Retinal pigment epithelial cell (primary cell): ENCODE measurements at places on chromosomes 4 and X.
A peak's percentile ranks its signal among the peaks of the same experiment; 100 is the strongest.

GRCh38 chr4:34198966-34199365 is 2045.3 kb downstream of the ARAP2 start:
- peak; percentile 22 for DNase-seq

- DNase-seq = no peak
Observed at GRCh38 chr4:123120473-123120872, 198.1 kb upstream of the NUDT6 start.

DNA sequence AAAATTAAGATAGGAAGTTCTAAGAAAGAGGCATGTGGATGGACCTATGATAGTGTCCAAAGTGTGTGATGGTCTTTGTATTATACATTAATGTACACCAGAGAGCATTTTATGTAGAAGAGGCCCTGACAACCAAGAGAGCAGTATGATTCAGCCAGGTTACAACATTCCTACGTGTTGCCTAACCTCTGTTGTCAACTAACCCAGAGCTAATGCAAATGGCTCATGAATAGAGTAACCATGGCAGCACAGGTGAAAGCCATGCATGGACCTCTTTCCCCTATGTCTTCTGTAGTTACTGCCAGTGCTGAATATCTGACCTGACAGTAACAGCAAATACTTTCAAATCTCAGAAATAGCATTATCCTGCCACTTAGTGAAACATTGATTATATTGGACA is 255.6 kb downstream of the NDST4 start:
- no peak for DNase-seq

- DNase-seq = no peak
Observed at GRCh38 chr4:89263265-89263664, 44.3 kb downstream of the GPRIN3 start.

DNA sequence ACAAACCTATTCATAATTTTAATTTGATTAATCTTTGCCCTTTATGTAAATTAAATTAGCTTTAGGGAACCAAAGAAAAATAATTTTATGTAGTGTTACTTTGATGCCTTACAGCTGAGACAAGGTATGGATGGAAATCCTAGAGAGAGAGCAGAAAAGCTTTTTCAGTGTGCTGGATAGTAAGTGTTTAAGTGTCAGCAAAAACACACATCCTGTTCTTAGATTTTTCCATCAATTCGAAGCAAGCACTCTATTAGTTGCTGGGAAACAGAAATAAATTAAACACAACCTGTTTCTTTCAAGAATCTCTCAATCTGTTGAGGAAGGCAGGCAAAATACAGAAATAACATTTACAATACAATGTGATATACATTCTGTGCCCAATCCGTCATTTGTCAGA is 327.8 kb downstream of the GALNTL6 start:
- no peak for DNase-seq
